ENCODE measurements at places on chromosomes 4 and X.

DNA sequence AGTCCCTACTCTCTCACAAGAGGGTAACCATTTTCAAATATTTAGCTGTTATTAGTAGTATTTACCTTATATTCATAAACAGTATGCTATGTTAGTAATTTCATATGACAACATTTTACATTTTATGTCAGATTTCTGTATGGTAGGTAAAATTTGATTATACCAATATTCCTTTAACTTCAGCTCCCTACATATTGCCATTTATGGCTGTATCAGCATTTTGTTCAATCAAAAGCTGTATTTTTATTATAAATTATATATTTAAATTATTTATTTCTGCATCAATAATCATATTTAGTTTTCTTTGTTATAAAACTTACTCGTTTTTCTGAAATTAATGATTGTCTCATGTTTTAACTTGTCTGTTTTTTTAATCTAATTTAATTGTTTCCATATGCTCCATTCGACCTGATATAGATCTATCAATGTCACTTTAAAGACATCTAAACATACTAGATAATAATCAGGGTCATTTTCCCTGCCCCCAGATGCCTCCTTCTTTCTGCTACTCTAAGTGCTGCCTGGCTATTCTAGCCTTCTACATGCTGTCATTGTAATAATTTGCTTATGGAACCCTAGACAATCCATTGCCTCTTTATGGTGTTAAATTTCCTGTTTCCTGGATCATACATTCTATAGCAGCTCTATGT, 1976.7 kb upstream of the ADGRL3 start:
- no peak for DNase-seq

DNA sequence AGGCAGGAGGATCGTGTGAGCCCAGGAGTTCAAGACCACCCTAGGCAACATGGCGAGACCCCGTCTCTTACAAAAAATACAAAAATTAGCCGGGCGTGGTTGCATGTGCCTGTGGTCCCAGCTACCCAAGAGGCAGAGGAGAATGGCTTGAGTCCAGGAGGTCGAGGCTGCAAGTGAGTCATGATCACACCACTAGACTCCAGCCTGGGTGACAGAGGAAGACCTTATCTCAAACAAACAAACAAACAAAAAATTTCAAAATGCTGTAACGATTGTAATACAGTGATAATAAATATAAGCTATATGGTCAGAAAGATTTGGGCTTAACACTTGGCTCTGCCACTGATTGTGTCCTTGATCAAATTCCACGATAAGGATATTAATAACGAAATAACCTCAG, 24.2 kb downstream of the SLC25A4 start:
- no peak for DNase-seq

GRCh38 chr4:135267148-135267865, 1065.7 kb upstream of the PABPC4L start:
- DNase-seq: no peak

- no peak for DNase-seq
Observed at GRCh38 chr4:38752941-38753806, 29.6 kb downstream of the TLR10 start.

DNA sequence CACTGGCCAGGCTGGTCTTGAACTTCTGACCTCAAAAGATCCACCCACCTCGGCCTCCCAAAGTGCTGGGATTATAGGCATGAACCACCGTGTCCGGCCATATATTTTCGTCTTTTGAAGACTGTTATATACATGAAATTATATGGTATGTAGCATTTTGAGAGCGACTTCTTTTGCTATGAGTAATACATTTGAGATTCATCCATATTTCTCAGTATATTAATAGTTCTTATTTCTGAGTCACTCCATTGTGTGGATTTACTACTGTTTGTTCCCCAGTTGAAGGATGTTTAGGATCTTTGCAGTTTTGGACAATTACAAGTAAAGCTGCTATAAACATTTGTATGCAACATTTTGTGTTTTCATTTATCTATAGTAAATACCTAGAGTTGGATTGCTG, 34.9 kb downstream of the GNL3L start:
- DNase-seq: no peak

DNA sequence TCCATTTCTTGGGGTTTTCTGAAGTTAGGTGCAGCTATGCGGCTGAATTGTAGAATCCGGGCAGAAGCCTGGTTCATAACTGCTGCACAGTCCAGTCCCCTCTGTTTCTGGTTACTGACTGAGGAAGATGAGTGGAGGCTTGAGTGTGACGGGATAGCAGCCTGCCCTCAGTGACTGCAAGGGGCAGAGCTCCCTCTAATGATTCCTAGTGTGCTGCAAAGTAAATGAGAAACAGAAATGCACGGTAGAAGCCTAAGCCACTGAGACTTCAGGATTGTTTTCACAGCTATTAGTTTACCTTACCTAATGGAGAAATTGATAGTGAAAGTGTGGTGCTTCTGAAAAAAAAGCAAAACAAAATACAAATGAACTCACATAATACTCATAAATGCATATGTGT, 189.2 kb downstream of the GPM6A start:
- no peak for DNase-seq

GRCh38 chrX:131577999-131578734, 34.3 kb downstream of the OR13H1 start:
- no peak for DNase-seq

GRCh38 chr4:127501103-127501502, 131.7 kb upstream of the INTU start:
- DNase-seq: no peak

DNA sequence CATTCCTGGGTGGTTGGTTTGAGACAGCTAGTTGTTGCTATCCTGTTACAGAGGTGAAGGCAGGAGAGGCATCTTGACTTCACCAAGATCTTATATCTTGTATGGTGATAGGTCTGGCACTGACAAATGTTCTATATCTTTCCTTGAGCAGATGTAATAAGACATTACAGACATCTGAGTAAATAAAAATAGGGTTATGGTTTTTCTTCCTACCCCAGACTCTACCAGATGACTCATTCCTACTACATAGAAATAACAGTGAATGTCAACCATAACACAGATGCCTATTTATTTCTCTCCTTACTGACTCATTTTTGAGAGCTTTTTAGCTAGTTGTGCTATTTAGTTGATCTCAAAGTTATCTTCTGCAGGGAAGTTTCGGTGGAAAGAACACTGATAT, 21.9 kb downstream of the HNRNPH2 start:
- no peak for DNase-seq

- no peak for DNase-seq
Observed at GRCh38 chrX:16788477-16788876, 2.2 kb downstream of the TXLNG start.

GRCh38 chrX:9612146-9612505, 147.3 kb downstream of the TBL1X start:
- DNase-seq: peak; percentile 67

- DNase-seq: no peak
Observed at GRCh38 chrX:9745417-9746115, 20.1 kb downstream of the GPR143 start.

DNA sequence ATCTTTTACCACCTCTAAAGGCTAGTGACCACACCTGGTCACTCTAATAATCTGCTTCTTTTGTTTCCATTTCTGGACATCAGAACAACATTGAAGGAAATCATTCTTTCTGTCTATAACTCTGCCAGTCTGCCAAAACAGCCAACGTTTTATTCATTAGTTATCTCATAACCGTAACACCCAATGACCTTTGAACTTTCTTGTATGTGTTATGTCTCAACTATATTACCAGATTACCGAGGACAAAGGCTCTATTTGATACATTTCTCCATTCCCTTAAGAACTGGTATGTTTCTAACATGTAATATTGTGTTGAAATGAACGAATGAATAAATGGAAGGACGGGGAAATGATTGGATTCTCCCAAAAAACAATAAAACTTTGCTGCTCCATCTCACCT, 152.7 kb downstream of the GABRB1 start:
- no peak for DNase-seq

Data from NCI-H2081 treated with DMSO at 0.1 percent for 48 hours (cell line).